ENCODE measurements at places on chromosomes 12 and 14. TPM values are rescaled to one million over a fixed set of nuclear protein-coding genes. Genes with fewer than 3 reads are reported as not detected.
A peak's percentile ranks its signal among the peaks of the same experiment; 100 is the strongest.

DNA sequence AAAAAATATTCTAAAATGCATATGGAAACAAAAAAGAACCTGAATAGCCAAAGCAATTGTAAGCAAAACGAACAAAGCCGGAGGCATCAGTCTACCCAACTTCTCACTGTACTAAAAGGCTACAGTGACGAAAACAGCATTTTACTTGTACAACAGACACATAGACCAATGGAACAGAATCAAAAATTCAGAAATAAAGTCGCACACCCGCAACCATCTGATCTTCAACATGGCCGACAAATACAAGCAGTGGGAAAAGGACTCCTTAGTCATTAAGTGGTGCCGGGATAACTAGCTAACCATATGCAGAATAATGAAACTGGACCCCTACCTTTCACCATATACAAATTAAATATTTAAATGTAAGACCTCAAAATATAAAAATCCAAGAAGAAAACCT is 203.9 kb upstream of the PPFIA2 start:
- no peak overlapping the region for H3K4me3 ChIP-seq
- H3K27ac ChIP-seq = no peak overlapping the region
- H3K4me1 ChIP-seq = no peaks in the 10 kb centered on the region
- DNase-seq = no peak
- H3K36me3 ChIP-seq = no peaks in the 10 kb centered on the region

- H3K27me3 ChIP-seq = peaks cover 100% of the 10 kb centered on the region
- no peaks in the 10 kb centered on the region for H3K36me3 ChIP-seq
- no peak overlapping the region for H3K27ac ChIP-seq
- no peak for DNase-seq
- H3K4me1 ChIP-seq = peaks cover 4% of the 10 kb centered on the region
- H3K4me3 ChIP-seq = no peak overlapping the region
Measured at GRCh38 chr12:53937596-53938325, 870 bp upstream of the HOXC13 start.

- H3K4me1 ChIP-seq = peaks cover 3% of the 10 kb centered on the region
- no peak overlapping the region for H3K4me3 ChIP-seq
- H3K36me3 ChIP-seq = peaks cover 21% of the 10 kb centered on the region
Measured at GRCh38 chr12:100110276-100110675, 32.4 kb downstream of the BLTP3B start.

Gene PROX2
- not detected for total RNA-seq

GRCh38 chr12:61999311-61999710 is 260.9 kb upstream of the USP15 start:
- no peaks in the 10 kb centered on the region for H3K27me3 ChIP-seq
- DNase-seq = no peak
- H3K4me1 ChIP-seq = no peaks in the 10 kb centered on the region
- H3K27ac ChIP-seq = no peak overlapping the region
- no peak overlapping the region for H3K4me3 ChIP-seq

DNA sequence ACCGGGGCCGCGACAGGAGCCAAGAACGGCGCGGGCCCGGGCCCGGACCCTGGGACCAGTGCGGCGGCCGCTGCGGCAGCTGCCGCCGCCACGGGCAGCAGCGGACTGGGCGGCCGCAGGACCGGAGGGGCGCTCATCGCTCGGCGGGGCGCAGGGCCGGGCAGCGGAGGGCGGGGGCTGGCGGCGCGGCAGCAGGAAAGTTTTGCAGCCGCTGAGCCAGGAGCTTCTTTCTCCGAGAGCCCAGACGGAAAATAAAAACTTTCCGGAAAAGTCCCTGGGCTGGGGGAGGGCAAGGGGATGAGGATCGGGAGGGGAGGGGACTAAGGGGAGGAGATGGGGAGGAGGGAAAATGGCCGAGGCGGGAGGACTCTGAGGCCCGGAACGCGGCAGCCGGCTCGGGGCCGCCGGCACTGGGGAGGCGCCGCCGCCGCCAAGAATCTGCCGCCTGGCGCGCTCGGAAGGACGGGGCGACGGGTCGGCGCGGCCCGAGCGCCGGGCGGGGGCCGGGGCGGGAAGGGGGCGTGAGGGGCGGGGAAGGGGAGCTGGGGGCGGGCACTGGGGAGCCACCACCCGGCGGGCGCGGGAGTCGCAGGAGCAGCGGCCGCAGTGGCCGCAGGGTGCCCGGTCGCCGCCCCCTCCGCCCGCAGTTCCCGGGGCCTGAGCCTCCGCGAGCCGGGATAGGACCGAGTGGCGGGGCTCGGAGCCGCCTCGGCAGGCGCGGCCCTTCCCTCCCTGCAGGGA is at the start of gene PRKD1:
Gene PRKD1, minus strand, starts transcription at position 472 of the 741 bp plus-strand sequence.
- H3K4me3 ChIP-seq = peak within 1 kb of the TSS; percentile 94
- peaks cover 21% of the 10 kb centered on the region for H3K4me1 ChIP-seq
- peak within 1 kb of the TSS; percentile 88 for H3K27ac ChIP-seq

DNA sequence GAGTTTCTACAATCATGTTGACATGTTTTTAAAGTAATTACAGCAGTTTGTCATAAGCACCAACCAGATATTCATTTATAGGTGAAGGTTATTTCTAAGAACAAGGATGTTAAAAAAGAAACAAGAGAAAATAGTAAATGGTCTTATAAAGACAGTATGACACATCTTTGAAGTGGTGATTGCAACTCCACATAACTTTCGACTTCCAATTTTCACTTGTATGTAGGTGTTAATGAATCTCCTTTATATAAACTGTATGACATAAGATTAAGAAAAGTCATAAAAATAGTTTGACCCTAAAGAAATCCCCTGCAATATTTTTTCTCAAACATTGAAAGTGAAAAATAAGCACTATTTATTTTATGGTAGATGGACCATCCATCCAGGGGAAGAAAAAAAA is 144.8 kb upstream of the PTPRQ start:
- no peak for DNase-seq
- no peaks in the 10 kb centered on the region for H3K27me3 ChIP-seq

DNA sequence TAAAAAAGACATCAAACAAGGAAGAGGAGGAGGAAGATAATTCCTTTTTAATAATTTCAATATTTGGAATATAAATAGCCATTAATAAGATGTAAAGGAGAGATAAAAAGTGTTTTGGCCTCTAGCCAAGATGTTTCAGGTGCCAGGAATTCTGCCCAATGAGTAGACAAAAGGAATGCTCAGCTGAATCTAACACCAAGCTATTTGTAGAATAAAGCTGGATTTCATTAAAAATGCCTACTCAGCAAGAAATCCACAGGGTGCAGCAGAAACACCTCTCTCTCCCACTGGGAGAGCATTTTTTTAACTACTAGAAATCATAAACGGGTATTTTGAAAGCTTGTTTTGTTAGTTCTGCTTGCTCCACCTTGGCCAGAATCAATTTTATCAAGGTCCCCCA is 4.1 kb upstream of the STAB2 start:
- no peak for DNase-seq
- no peak overlapping the region for H3K4me3 ChIP-seq
- H3K27ac ChIP-seq = no peak overlapping the region
- H3K36me3 ChIP-seq = no peaks in the 10 kb centered on the region
- H3K27me3 ChIP-seq = no peaks in the 10 kb centered on the region

DNA sequence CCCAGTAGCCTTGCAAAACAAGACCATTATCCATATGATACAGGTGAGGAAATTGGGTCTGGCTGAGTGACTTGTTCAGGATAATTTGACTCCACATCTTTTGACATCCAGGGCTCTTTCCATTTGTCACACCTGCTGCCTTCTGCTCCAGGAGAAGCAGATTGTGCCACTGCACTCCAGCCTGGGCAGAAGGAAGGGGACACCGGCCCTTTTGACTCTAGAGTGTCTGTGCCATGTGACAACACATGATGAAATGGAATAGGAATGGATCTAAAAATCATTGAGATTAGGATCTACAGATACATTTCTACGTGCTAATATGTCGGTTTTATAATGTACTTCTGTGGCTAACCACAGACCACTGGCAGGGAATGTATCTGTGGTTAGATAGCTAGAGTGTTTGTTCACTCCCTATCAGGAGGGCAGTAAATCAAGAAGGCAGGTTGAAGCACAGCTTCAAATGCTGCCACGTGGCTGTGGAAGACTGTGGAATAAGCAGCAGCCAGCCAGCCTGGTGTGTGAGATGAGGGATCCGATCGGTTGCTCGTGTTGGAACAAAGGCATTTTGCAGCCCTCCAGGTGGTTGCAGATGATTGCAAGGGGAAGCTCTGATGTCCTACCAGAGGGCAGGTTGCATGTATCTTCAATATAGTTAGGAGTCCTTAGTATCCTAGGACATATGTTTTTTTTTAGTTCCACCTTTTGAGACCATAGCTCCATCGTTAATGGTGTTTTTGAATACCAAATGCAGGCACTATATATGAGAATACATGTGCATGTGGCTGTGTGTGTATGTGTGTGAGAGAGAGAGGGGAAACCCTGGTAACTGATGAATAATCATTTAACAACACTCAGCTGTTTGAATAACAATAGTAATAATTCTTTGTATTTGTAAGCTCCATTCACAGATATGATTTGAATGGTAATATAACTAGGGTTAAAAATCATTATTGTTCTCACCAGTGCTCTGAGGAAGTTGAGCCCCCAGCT is 28.6 kb downstream of the EML1 start:
- no peak overlapping the region for H3K4me3 ChIP-seq
- peaks cover 6% of the 10 kb centered on the region for H3K36me3 ChIP-seq
- H3K4me1 ChIP-seq = peaks cover 9% of the 10 kb centered on the region

- H3K36me3 ChIP-seq = peaks cover 67% of the 10 kb centered on the region
- no peak for DNase-seq
- H3K27ac ChIP-seq = no peak overlapping the region
- H3K4me3 ChIP-seq = no peak overlapping the region
- H3K4me1 ChIP-seq = peaks cover 19% of the 10 kb centered on the region
Measured at GRCh38 chr14:22769369-22769768, 2.9 kb downstream of the OXA1L start.

- no peaks in the 10 kb centered on the region for H3K27me3 ChIP-seq
- H3K27ac ChIP-seq = no peak overlapping the region
- no peak for DNase-seq
Measured at GRCh38 chr14:29687071-29687765, 240.4 kb downstream of the PRKD1 start.

DNA sequence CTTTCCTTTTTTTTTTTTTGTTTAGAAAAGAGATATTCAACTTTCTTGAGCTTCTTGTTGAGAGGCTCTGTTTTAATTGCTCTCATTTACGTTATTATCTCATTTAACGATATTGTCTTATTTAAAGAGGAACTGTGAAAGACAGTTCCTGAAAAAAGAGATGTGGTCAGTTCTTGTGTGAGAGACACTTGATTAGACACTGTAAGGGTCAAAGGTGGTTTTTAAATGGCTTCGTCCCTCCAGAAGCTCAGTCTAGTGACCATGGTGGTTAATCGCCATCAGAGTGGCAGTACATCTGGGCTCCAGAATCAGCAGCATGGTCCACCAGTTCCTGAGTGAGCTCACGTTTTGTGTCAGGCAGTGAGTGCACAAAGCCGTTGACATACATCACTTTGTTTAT is 57.9 kb upstream of the KCNA5 start:
- no peak overlapping the region for H3K27ac ChIP-seq
- peaks cover 73% of the 10 kb centered on the region for H3K27me3 ChIP-seq
- DNase-seq = no peak
- no peaks in the 10 kb centered on the region for H3K4me1 ChIP-seq

- H3K27ac ChIP-seq = no peak overlapping the region
- peaks cover 43% of the 10 kb centered on the region for H3K27me3 ChIP-seq
- peak; percentile 35 for DNase-seq
- H3K4me3 ChIP-seq = no peak overlapping the region
- H3K4me1 ChIP-seq = peaks cover 8% of the 10 kb centered on the region
- no peaks in the 10 kb centered on the region for H3K36me3 ChIP-seq
Measured at GRCh38 chr14:60665177-60665550, 15.9 kb upstream of the SIX1 start.

DNA sequence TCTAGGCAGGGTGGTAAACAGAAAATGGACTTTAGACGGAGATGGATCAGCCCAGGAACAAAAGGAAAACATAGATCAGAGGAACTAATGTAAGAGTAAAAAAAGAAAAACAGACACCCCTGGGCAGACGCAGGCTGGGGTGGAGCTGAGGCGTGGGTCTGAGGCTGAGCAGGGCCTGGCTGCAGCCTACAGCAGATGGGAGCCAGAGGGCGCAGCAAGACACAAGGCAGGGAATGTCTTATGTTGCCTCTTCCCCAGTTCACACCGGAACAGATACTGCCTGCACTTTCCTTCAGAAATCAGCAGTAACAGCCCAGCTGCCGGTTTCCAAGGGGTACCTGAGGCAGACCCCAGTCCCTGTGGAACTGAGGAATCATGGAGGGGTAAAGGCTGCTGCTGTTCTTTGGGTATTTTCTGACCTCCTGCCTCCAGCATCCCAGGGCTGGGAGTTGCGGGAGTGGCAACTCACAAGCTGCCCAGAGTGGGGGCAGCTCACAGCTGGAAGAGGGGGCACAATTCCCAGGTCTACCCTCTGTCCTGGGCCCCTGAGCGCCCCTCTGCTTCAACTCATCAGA is 9.8 kb downstream of the ZNF605 start:
- no peaks in the 10 kb centered on the region for H3K4me1 ChIP-seq
- no peaks in the 10 kb centered on the region for H3K27me3 ChIP-seq
- peaks cover 87% of the 10 kb centered on the region for H3K36me3 ChIP-seq
- H3K27ac ChIP-seq = no peak overlapping the region

Gene CLEC14A
- 24.9 TPM for total RNA-seq

DNA sequence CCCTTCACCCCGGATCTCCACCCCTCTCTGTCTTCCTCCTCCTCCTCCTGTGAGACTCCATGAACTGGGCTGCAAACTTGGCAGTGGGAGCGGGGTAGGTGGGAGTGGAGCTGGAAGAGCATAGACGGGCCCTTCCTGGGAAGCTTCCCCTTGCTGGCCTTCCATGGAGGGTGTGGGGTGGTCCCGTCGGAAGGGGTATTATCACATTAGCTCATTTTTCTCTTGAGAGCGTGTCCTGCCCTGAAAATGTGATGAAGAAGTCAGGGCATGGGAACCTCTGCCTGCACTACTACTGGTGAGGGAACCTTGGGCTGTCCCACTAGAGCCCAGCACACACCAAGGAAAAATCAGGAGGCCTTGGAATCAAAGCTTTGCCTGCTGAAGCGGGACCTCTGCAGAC is 66.5 kb downstream of the CACNA1C start:
- no peak overlapping the region for H3K27ac ChIP-seq
- H3K4me1 ChIP-seq = peaks cover 22% of the 10 kb centered on the region
- no peak for DNase-seq
- H3K36me3 ChIP-seq = no peaks in the 10 kb centered on the region

DNA sequence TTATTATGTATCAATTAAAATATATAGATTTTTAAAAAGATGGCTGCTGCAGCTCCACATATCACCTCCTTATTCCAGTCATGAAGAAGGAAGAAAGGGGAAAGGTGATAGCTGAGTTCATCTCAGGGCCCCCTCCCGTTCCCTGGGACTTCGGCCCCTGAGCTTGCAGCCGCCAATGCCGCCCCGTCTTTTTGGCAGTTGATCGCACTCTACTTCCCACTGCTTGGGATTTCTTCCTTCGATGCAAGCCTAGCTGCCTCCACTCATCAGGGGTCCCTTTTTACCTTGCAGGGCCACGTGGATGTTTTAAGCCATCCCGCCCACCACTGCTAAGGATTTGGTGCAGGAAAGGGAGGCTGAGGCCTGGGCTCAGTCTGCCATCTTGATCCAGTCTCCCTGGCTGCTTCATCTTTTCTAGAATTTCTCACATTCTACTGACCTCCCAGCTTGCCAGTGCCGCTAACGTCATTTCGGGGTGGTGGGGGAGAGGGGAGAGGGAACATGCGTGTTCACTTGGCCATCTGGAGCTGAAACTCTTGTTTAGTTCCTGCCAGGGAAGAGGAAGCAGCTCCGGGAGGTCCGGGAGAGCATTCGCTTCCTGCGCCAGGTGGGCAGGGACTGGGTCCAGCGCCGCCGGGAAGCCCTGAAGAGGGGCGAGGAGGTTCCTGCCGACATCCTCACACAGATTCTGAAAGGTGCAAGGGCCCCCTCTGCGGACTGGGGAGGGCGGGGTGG is 31.3 kb downstream of the CYP46A1 start:
- H3K27me3 ChIP-seq = no peaks in the 10 kb centered on the region
- no peak overlapping the region for H3K27ac ChIP-seq
- H3K36me3 ChIP-seq = no peaks in the 10 kb centered on the region
- no peaks in the 10 kb centered on the region for H3K4me1 ChIP-seq
- no peak for DNase-seq
- H3K4me3 ChIP-seq = no peak overlapping the region

Gene SCN8A
- 1.3 TPM for total RNA-seq
